Inflammatory macrophage (primary cell): ENCODE measurements at places on chromosomes 16 and 17.

DNA sequence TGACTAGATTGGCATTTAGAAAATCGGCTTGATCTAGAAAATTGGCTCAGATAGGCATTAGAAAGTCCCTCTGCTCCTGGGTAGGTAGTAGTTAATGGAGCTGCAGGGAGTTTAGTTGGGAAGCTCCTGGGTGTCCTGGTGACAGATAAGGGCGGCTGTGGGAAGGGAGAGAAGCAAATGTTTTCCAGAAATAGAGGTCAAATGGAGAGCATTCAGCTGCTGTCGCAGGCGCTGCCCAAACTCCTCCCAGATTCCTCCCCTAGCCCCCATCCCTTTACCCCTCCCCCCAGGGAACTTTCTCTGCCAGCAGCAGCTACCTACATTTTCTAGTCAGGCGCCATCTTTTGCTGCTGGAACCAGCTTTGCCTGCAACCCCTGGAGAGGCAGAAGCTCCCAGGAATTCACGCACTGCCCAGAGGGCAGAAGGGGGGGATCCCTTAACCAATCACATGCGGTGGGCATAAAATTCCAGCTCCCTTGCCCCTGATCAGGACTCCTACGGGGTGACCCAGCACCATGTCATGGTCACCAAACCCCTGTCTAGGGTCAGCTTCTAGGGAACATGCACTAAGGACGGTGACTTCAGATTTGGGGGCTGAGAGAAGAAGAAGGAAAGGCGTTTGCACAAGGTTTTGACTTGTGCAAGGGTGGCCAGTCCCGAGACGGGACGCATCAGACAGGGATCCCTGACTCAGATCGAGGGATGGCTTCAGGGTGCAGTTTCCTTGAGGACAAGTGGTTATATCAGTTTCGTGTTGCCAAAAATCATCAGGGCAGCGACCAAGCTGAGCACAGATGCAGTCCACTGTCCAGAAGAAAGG is 43.8 kb downstream of the SOCS1 start:
- DNase-seq, result peak; percentile 75

DNA sequence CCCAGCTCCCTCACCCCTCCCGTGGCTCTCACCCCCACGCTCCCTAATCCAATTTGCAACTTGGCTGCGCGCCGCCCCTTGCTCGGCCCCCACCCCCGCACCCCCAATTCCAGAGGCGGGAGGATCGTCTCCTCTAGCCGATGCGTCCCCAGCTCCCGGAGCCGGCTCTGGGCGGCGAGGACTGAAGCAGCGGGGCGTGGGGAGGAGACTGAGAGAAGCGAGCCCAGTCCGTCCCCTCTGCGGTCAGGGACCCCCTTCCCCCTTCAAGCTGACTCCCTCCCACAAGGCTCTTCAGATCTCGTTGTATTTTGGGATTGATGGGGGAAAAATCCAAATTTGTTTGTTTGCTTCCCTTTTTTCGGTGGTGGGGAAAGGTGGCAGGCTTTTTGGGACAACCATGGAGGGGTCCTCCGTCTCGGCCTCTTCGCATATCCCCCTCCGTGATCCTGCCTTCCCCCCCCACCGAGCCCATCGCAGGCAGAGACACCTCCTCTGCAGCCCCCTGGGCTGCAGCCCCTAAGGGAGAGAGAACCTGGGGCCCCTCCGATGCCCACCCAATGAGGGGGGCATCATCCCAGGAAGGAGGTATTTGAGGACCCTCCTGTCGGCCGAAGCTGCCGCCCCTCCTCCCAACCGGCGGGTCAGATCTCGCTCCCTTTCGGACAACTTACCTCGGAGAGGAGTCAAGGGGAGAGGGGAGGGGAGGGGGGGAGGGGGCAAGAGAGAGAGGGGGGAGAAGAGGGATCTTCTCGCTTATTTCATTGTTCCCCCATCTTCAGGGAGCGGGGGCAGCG is 466 bp downstream of the NEUROD2 start:
- no peak for DNase-seq

- DNase-seq, result no peak
These were observed 1.7 kb upstream of the SPEM2 start for GRCh38 chr17:7423679-7424078.

DNA sequence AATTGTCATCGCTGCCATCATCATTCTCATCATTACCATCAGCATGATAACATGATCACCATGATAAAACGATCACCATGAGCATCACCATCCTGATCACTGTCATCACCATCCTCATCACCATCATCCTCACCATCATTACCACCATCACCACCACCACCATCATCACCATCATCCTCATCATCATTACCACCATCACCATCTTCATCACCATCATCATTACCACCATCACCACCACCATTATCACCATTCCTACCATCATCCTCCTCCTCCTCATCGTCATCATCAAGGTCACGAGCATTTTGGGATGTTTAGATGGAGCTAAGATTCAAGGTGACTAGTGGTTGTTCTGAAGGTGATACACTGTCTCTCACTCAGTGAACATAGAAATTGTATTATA is 221.0 kb downstream of the FOXL1 start:
- DNase-seq, result no peak

DNA sequence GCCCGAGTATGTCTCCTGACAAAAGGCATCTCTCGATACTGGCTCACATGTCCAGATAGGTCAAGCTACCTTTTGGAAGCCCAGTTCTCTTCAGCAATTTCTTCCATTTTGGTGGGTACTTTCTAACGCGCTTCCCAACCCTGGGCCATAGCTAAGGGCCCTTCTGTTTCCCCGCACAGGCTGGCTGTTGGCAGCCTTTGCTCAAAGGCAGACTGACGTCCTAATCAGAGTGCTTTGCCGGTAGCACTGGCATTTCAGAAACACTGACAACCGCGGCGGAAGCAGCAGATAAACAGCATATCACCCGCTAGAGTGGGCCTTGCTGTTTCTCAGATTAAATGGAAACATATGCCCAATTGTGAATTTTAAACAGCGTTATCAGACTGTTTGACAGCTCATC is 49.3 kb upstream of the MPHOSPH6 start:
- no peak for DNase-seq

DNA sequence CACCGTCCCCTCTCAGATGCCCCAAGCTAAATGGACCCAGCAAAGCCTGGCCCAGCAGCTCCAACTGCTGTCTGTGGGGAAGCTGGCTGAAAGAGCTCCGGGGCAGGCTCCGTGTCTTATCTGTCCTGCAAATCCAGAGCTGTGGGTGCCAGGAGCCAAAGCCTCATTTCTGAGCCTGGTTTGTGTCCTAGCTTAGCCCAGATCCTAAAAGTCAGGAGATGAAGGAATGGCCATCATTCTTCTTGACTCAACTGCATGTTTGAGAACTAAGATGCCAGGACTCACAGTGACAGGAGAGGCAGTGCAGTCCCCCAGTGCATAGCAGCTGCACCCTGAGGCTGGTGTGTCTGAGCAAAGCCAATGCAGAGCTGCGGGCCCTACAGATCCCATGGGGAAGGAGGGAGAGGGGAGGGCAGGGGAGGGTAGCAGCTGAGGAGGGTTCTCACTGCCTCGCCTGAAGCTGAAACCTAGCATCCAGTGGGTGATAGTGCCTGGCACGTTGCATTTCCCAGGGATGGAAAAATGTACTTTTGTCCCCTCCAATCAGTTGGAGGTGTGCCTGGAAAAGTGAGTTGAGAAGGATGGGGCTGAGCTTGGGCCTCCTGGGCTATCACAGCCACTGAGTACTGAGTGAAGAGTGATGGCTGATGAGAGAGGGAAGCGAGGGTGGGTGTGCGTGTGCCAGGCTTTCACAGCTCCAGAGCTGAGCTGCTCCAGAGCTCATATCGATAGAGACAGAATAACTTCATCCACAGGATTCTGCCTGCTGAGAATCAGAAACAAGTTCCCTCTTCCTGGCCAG is 24.5 kb upstream of the CD300E start:
- no peak for DNase-seq

DNA sequence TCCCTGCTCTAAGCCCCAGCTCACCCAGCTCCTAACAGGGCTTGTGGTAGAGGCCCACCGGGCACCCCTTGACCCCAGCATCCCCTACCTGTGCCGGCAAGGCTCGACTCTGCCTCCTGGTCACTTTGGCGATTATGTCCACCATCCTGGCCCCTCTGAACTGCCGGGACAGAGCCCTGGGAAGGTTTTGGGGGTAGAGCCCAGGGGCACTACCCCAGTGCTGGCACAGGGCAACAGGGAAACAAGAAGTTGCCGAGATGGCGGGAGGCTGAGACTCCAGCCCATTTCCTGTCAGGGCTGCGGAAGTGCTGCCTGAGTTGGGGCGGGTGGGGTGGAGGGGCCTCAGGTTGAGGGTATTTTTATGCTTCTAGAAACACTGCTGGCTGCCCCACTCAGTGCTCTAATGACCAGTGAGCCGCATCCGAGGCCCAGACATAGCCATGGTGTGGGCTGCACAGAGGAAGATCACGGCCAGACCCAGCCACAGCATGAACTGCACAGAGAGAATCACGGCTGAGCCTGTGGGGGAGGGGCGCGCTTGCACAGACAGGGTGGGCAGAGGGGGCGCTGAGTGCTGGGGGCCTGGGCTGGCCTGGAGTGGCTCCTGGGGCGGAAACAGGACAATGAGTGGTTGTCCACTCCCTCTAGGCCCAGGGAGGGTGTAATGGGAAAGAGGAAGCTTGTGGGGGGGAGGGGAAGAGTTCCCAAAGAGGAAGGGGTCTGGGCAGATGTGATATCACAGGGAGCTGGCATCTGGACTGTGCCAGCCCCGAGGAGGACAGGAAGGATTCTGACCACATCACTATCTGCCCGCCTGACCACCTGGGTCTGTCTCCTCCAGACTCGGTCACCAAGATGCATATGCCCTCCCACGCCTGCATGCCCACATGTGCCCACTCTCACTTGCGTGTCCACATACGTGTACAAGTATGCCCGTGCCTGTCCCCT is 22.3 kb downstream of the ARHGAP27 start:
- DNase-seq, result peak; percentile 68

- DNase-seq, result peak; percentile 42
These were observed 55.5 kb downstream of the SYT17 start for GRCh38 chr16:19223235-19224170.

DNA sequence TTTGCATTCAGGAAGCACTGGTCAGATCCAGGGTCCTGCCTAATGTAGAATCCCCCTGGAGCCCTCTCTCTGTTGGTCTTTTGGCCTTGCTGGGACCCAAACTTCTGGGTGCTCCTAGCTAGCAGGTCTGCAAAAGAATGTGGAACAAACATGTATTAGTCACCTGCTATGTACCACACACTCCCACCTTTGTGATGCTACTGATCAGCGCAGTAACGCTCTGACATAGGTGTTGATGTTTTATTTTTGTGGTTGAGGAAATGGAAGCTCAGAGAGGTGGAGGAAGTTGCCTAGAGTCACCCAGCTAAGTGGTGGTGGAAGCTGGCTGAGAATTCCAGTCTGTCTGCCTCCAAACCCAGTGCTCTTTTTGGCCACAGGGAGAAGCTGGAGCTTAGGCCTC is 35.8 kb upstream of the LGALS9 start:
- no peak for DNase-seq

DNA sequence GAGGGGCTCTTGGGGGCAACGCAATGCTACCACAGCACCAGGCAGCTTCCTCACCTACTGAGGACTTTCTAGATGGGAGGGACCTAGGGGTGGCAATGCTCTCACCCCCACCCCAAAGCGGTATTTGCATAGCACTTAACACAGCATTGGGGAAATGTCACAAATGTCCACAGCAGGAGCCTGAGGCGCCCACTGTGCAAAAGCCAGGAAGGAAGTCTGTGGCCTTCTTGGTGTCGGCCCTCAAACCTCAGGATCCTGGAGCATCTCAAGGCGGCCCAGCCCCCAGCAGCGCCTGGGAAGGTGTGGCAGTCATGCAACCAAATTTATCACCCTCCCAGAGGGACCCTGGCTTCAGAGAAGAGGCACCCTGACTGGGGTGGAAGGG is 45.3 kb downstream of the WNT3 start:
- DNase-seq, result no peak

DNA sequence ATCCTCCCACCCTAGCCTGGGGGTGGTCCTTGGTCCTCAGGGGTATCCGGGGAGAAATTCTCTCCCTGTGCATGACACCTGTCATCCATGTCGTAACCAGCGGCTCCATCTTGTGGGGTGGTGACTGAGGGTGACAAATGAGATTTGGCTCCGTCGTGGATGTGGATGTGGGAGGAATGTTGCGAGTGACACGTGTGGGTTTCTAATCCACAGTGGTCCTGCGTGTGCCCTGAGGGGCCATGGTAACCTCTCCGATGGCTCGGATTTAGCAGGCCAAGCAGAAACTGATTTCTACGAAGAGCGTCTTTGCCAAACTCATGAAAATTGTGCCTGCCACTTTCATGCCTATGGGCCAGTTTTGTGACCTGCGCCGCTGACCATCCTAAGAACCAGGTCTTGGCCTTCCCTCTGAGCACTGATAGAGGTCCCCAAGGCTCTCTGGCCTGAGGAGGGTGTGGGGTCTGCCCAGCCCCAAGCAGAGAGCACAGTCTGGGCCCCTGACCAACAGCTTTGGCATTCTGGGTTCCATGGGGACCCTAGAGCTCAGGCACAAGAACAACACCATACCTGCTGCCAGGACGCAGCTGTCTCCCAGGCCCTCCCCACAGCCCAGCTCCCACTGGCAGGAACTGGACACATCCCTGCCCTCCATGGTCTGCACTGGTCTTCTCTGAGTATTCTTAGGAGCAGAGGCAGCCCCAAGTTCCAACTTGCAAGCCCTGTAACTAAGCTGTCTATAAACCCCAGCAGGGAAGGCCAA is 79.0 kb downstream of the AMFR start:
- DNase-seq, result no peak

DNA sequence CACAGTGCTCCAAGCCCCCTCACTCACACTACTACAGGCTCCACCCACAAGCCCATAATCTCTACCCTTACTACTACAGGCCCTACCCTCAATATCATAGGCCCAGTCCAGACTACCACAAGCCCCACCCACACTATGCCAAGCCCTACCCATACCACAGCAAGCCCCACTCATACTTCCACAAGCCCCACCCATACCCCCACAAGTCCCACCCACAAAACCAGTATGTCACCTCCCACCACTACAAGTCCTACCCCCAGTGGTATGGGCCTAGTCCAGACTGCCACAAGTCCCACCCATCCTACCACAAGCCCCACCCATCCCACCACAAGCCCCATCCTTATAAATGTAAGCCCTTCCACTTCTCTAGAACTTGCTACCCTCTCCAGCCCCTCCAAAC is 13.8 kb downstream of the RIPOR1 start:
- DNase-seq, result peak; percentile 36

GRCh38 chr17:82865274-82865673 is 25.5 kb upstream of the ZNF750 start:
- no peak for DNase-seq

- peak; percentile 29 for DNase-seq
These were observed 8.6 kb upstream of the KDM6B start for GRCh38 chr17:7825206-7825990.

DNA sequence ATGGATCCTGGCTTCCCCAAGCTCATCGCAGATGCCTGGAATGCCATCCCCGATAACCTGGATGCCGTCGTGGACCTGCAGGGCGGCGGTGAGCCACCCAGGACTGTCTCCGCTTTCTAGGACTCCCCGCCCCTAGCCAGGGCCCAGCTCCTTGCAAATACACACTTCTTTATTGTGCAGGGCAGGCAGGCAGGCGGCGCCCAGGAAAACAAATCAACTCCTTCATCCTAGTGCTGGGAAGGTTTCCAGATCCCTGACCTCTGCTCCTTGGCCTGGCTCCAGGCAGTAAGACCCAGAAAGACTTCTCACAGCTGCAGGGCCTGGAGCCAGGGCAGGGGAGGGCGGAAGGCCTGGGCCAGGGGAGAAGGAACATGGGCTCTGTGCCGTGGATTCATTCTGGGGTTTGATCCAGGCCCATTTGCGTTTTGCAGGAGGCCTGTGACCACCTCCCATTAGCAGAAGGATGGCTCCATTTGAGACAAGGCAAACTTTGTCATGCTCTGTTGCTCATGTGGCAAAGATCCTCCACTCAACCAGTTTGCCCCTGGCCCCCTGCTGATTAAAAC is 6.0 kb upstream of the LPCAT2 start:
- no peak for DNase-seq
